ENCODE measurements at places on chromosomes 6 and 20.

- DNase-seq: no peak
These were observed 69.3 kb downstream of the ALDH8A1 start for GRCh38 chr6:134880487-134881190.

DNA sequence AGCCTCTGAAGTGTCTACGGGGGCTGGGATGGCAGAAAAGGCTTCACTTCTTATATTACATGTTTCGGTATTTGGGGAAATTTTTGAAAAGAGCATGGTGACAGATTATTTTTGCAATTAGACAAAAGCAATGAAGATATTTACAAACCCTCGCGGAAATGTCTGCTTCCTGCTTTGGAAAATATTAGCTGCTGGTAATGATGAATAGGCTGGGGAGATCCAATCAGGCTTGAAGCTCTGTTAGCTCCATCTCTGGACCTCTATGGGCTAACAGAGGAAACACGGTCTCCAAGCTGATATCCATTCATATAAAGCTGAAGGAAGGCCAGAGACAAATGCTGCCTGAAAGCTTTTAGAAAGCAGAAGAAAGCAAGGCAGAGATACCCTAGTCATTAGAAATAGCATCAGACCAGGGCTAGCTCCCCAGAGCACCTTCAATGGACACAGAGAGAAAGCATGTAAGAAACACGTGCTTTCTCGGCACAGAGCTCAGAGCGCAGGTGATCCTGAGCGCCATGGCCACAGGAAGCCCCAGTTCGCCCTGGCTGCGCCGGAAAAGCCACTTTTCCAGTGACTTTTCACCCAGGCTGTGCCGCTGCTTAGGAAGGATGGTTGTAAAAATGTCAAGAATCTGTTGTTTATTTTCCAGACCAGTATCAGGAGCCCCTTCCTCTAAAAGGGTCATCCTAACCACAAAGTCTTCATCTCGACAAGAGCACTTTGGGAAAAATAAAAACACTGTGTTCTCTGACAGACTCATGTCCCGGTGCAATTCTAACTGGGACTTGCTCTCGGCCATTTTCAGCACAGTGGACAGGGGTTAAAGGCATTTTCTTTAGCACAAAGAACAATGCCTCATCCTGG lies 68.5 kb upstream of the NFATC2 start:
- no peak for DNase-seq

DNA sequence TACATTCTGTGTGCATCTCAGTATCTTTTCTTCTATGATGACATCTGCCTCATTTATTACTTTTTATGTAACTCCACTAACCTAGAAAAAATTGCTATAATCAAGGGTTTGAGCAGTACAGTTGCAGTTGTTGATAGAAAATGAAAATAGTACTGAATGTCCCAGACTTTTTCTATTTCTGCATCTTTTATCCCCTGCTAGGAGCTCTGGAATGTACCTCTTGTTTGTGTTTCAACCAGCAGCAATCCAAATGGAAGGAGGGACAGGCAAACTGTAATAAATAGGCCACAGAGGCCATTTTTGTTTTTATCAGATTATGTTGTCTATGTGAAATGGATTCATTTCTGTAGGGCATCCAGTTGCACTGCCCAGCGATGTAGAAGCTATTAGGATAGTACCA lies 536.9 kb downstream of the KIF16B start:
- no peak for DNase-seq

GRCh38 chr6:166747644-166748595 lies 120.9 kb upstream of the RPS6KA2 start:
- DNase-seq: no peak

- DNase-seq: no peak
These were observed 13.1 kb downstream of the KCNS1 start for GRCh38 chr20:45087814-45088213.

DNA sequence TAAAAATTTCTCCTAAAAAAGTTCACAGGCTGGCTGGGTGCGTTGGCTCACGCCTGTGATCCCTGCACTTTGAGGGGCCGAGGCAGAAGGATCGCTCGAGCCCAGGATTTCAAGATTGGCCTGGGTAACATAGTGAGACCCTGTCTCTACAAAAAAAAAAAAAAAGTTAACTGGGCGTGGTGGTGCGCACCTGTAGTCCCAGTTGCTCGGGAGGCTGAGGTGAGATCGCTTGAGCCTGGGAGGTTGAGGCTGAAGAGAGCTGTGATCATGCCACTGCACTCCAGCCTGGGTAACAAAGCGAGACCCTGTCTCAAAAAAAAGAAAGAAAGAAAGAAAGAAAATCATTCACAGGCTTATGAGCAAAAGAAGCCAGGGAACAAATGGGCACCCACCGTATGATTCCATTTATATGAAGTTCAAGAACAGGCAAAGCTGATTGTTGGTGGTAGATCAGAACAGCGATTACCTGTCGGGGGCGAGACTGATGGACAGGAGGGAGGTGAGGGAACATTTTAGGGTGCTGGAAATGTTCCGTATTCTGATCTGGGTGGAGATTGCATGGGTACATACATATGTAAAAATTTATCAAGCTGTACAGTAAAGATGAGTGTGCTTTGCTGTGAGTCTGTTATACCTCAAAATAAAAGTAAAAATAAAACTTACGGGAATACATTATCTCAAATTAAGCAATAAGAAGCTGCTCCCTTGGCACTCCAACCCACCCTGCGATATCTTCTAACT lies 77.1 kb downstream of the FGD2 start:
- DNase-seq: no peak

- no peak for DNase-seq
These were observed 704 bp downstream of the TOP1 start for GRCh38 chr20:41029150-41029901.

- no peak for DNase-seq
These were observed 113.6 kb upstream of the IFNGR1 start for GRCh38 chr6:137332637-137333280.

DNA sequence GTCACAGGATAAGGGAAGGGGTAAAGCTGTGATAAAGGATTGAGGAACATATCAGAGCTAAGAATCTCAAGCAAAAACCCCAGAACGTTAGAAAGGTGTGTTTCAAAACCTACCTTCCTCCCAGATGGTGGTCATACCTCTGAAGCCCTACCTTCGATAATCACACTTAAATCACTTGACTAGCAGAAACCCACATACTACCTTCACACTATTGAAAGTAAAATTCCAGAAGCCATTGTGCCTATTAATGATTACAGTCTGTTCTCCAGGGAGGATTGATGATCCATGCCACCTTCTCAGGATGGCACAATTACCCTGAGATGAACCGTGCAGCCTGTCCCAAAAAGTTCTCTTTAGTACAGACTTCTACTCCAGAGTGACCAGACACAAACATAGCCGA lies 72.3 kb upstream of the SOX4 start:
- DNase-seq: no peak

DNA sequence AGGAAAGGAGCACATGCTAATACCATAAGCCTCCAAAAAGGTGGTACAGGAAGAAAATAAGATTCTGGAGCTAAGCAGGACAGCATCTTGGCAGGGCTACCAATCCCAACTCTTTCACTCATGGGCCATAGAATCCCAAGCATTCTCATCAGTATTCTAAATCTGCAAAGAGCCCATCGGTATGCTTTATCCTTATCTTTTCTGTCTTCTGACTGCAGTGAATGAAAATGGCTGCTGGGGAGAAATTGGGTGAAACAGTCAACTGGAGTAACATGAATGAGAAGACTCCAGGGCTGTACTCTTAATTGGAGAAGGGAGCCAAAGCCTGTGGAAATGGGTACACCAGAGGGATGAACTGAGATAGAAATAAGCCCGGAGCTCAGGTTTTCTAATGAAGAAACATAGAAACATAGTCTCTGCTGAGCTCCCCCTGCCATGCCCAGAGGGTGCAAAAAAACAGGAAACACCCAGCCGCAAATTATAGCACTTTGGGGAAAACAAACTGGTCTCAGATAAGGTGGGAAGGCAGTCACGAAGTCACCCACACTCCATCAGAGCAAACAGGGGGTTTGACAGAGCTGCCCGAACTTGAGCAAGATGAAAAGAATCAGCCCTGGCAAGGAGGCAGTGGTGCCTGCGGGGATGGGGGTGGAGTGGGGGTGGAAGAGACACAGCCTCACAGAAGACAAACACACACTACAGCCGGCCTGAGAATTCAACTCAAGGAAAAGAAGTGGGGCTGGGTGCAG lies 35.4 kb upstream of the E2F3 start:
- no peak for DNase-seq

DNA sequence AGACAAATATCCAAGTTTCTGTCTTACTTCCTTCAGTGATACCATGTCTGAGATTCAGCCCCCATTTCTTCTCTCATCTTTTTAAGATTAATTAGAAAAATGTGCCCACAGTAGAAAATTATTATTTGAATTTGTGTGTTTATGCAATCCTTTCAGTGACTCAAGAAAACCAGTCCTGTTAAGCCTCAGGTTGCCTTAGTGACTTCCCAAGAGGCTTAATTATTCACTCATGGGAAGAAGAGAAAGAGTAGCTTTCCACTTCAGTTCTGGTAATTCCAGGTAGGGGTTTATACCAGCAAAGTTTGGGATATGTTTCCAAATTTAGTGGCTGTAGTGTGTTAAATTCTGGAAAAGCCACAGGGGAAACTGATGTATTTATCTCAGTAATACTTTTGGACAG lies 149.1 kb downstream of the RIMS1 start:
- DNase-seq: no peak

- DNase-seq: no peak
These were observed 758 bp downstream of the SMIM28 start for GRCh38 chr6:138378463-138378862.

DNA sequence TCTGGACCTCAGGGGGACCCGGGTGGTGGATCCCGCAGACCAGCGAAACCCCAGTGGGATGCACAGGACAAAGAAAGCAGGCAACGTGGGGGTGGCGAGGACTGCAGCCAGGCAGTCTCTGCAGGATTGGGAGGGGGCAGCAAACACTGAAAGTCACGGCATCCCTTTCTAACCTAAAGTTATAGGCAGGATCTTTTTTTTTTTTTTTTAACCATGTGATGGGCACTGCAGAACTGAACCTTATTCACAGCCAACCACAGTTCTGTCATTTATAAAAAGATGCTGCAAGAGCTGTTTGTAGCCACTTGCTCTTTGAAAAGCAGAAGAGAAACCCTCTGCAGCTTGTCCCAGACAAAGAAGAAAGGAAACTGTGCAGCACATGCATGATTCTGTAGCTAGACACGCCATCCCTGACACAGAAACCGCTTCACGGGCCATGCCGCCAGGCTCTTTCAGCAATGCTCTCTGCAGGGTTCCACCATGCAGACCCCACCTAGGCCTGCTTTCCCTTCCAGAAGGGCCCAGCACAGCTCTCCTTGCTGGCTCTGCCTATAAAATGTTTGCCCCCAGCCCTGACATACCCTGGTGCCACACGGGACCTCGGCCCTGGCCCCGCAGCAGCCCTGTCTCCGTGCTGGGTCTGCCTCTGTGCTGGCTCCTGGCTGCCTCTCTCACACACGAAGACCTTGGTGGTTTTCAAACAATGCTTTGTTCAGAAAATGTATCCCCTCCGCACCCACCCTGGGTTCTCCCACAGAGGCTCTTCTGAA lies 70.8 kb downstream of the PYGB start:
- no peak for DNase-seq

DNA sequence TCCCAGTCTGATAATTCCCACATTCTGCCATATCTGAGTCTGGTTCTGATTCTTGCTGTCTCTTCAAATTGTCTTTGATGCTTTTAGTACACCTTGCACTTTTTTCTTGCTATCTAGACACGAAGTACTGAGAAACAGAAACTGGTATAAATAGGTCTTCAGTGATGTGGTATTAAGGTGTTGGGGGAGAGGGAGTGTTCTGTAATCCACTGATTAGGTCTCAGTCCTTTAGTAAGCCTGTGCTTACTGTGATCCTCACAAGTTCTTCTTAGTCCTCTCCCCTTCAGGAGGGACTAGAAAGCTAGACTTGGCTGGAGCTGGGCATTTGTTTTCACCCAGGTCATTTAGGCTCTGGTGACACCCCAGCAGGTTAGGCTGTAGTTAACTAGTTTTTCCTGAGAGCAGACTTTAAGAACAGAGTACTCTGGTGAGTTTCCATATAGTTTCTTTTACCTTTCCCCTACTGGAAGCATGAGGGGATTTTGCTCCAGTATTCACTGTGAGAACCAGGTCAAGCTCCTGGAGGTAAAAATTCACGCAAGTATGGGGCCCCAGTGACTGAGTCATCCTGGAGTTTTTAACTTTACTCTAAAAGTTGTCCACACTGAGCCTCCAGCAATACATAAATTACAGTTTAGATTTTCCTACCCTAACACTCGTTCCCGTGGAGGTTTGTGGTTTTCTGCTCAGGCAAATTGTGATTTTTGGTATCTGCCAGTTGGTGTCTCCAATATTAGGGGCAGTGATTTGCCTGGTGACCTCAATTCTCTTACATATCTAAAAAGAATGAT lies 154.6 kb downstream of the CDKAL1 start:
- no peak for DNase-seq

DNA sequence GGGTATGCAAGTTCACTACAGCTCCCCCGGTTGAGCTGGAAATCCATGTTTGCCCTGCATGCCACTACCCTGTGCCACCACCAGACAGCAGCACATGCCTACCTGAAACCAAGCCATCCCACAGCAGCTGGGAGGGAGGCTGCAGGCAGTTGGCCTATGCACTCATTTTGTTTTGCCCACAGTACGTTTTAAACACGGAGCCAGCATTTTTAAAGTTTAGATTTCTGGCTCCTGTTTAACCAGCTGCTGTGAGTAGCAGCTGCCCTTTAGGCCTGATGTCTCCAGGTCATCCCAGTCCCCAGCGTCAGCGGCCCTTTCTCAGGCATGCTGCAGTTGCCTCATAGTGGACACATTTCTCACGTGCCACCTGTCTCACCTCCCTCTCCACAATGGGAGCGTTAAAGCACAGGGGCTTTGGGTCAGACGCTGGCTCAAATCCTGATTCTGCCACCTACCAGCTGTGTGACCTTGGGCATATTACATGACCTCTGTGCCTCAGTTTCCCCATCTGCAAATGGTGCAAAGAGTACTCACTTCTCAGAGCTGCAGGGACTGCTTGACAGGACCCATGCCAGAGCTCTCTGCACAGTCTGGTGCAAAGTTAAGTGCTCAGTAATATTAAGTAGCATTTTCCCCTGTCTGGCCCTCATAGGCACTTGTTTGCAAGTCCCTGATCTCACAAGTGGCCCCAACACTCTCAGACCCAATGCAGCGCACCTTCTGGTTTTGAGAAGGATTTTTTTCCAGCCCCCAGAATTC lies 8.2 kb upstream of the UBE2V1 start:
- no peak for DNase-seq

DNA sequence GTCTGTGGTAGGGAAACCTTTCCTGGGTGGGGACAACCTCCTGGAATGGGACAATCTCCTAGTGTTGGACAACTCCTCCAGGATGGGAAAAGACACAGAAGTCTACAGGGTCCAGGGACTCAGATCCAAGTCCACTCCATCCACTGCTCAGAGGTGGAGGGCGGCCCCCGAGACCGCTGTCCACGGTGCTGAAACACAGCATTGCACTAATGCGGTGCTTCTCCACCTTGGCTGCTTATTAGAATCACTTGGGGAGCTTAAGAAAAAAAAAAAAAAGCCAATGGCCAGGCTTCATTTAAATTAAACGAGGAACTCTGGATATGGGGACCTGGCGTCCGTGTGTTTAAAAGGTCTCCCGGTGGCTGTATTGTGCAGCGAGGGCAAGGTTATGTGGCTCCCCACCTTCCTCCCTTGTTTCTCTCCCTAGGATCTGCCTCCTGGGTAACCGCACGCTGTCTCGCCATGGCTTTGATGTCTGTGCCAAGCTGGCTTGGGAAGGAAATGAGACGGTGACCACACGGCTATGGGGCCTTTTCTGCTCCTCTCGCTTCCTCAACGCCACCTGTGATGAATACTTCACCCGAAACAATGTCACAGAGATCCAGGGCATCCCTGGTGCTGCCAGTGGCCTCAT lies 12.0 kb downstream of the SLC12A5 start:
- DNase-seq: no peak

- no peak for DNase-seq
These were observed 15.6 kb downstream of the ILRUN start for GRCh38 chr6:34680802-34681515.
